Activated CD8-positive, alpha-beta memory T cell treated with anti-CD3 and anti-CD28 coated beads, Interleukin-2, amount 10 ng/mL, durations not matched to agents 7 days and 5 days (primary cell): ENCODE measurements at places on chromosomes 12 and 14.

GRCh38 chr14:80078501-80078900, 132.8 kb downstream of the DIO2 start:
- no peak for DNase-seq

GRCh38 chr14:89126461-89126860, 290.6 kb downstream of the FOXN3 start:
- DNase-seq = no peak

GRCh38 chr12:119461636-119462214, 127.2 kb downstream of the CCDC60 start:
- DNase-seq = no peak

- DNase-seq = no peak
Measured at GRCh38 chr12:32917094-32917611, 20.6 kb upstream of the PKP2 start.

GRCh38 chr12:89081719-89082369, 270.5 kb downstream of the DUSP6 start:
- no peak for DNase-seq
